Eye (tissue), 1 donor: ENCODE measurements at places on chromosomes 2 and 18.

DNA sequence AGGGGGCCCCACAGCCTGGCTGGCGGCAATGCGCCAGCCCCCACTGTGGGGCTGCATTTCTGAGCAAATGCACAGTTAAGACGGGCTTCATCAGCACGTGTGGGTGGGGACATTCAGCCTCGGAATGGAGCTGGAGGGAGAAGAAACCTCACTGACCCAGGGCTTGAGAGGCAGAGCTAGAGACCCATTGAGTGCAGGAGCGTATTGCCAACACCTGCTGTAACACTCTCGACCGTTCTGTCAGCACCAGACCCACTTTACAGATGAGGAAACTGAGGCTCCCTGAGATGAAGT lies 200.9 kb upstream of the RAB6C start:
- no peak for DNase-seq

DNA sequence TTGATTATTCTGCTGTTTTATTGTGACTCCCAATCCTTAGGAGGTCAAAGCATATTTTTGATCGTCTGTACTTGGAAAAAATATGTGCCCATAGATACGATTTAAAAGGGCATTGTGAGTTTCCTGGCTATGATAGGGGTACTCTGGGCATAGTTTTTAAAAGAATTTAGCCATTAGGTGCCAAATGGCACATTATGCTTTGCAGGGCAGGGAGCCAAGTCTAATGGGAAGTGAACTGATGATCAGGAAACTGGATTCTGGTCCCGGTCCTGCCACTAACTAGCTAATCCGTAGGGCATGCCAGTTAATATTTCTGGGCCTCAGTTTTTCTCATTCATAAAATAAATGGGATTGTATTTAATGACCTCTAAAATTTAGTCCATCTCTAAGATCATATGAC lies 189.3 kb downstream of the LTBP1 start:
- no peak for DNase-seq

GRCh38 chr18:39938676-39939608 lies 2016.1 kb upstream of the PIK3C3 start:
- no peak for DNase-seq

DNA sequence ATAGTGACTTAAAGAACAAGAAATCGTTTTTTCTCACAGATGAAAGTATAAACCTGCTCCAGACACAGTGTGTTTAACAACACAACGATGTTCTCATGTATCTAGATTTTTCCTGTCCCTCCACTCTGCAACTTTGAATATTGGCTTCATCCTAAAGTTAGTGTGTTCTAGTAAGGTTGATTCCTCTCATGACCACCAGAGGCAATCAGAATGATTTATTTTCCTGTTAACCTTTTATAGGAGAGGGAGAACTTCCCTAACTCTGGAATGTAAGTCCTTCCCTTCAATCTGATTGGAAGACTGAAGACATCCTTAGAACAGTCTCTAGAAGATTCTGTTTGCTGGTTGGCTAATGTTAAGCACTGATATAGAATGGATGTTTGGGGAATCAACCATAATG lies 41.0 kb upstream of the TAF4B start:
- DNase-seq = no peak

GRCh38 chr2:101149241-101150192 lies 1.7 kb downstream of the TBC1D8 start:
- DNase-seq = peak; percentile 29
